ENCODE measurements at places on chromosomes 4 and X. TPM values are rescaled to one million over a fixed set of nuclear protein-coding genes. Genes with fewer than 3 reads are reported as not detected.

DNA sequence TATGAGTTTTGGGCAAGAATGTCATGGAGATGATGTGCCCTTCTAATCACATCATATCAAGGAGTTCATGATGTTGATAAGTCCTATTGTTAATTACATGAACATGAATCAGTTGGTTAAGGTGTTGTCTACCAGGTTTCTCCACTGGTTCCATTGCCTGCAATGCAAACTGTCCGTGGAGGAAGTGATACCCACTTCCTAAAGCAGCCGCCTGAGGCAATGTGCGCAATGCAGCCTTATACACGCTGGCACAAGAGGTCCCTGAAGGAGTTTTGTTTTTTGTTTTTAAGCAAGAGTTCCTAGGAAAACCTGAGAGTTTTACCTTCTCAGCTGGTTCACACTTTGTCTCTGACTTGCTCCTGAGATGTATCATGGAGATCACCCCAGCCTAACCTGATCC lies 5.9 kb upstream of the GPKOW start:
- DNase-seq: no peak

GRCh38 chr4:183544109-183544508 lies 39.3 kb downstream of the ING2 start:
- DNase-seq: peak; percentile 20

DNA sequence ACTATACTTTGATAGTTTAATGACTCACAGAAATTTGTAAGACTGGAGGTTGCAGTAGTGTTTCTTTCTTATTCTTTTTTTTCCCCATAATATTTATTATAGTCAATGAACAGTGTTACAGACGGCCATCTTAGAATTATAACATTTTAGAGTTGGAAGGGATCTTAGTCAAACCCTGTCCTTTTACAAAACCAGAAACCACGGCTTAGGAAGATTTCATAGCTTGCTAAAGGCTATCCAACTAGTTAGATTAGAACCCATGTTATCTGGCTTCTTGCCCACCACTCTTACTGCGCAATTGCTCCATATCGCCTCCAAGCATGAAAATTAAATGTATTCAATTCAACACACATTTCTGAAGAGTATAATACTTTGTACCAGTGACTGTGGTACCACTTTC lies 1.1 kb downstream of the XIAP start:
- DNase-seq: no peak

GRCh38 chrX:25507801-25508200 lies 492.0 kb upstream of the ARX start:
- no peak for DNase-seq

Gene CYTL1
- total RNA-seq: not detected

DNA sequence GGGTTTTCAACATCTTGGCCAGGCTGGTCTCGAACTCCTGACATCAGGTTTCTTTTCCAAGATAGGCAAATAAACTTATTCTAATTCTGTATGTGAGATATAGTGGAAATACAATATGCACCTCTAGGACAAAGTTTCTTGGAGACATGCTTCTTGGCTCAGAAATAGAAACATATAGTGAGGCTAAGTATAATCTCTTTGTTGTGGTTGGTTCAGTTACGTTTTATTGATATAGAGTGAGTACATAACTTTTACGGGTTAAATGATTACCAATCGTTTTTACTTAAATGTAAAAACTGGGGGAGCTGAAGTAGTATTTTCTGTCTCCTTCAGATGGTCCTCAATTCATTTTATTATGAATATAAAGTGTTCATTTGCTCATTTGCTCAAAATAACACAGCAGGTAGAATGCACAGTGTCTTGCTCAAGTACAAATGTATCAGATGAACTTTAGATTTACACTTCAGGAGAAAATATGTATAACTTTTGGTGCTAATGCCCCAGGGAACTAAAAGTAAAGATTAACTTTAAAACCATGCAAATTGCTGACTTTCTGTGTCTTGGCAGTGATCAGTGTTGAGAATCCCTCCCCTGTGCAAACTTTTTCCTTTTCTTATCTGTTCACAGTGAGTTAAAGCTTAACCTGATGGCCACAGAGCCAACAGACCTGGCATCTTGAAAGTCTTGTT lies 77.6 kb downstream of the AFF1 start:
- DNase-seq: no peak

DNA sequence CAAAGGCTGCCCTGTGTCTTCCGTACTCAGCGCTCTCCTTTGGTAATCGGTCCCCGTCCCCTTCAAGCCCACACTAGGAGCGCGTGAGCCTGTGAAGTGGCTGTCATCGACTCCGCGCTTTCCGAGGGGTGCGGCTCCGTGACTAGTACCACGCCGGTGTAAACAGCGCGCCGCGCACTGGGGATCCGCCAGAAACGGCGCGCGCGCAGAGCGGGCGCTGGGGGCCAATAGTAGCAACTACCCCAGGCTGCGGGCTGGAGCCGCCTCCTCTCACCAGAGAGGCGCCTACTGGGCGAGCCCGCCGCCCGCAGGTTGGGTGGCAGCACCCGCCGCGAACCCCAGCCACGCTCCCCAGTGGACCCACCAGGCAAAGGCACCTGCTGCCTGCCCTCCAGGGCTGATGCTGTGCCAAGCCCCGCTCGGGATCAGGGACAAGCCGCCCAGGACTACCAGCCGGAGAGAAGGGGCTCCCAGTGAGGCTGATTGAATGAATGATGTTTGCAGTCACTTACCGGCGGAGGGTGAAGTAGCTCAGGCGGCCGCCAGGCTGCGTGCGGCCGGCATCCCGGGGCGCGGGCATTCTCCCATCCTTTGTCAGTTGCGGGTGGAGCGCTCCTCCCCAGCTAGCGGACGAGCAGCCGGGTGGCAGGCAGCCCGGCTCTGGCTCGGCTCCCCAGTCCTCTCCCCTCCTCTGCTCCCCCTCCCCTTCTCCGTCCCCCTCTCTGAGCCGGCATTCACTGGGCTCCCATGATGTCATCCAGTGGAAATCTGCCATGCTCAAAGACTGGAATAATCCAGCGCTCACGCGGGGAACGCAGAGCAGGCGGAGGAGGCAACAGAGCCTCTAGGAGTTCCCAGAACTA lies 370.3 kb upstream of the SMIM31 start:
- no peak for DNase-seq

DNA sequence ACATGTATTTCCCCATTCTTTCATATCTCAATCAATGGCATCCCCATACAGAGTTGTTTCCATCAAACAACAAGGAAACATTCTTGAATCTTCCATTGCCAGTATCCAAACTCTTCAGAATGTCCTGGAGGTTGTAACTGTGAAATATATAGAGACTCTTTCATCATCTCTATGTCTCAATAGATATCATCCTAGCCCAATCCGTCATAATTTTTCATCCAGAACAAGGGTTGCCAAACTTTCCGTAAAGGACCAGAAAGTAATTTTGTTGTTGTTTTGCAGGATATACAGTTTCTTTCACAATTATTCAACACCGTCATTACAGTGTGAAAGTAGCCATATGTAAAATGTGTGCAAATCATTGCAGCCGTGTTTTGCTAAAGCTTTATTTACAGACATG lies 15.2 kb upstream of the CXCL6 start:
- DNase-seq: no peak

Gene RWDD4
- total RNA-seq: 19.4 TPM

GRCh38 chr4:2489081-2489805 lies 20.3 kb downstream of the RNF4 start:
- DNase-seq: no peak

GRCh38 chr4:164188236-164188635 lies 565.7 kb upstream of the SMIM31 start:
- DNase-seq: no peak

GRCh38 chrX:45508454-45508853 lies 307.8 kb upstream of the DIPK2B start:
- no peak for DNase-seq

GRCh38 chr4:88097301-88097700 lies 61.1 kb downstream of the ABCG2 start:
- DNase-seq: no peak

All from activated CD4-positive, alpha-beta memory T cell treated with anti-CD3 and anti-CD28 coated beads for 36 hours (primary cell).